ENCODE measurements at places on chromosomes 16 and 17. TPM values are rescaled to one million over a fixed set of nuclear protein-coding genes. Genes with fewer than 3 reads are reported as not detected.

DNA sequence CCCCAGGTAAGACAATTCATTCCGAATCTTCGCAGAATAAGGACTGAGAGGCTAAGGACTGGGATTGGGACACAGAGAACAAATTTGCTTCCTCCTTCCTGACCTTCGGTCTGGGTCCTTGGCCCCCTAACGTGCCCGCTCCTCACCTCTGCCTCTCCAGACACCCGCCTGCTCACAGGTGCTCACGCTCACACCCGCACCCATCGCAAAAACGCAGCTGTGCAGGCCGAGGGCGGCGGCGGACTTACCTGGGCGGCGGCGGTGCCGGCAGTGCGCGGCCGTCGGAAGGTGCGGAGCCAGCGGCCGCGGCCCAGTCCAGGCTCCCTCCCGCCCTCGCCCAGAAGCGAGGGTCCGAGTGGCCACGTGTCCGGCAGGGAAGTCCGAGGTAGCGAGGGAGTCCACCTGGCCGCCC lies 7.1 kb upstream of the HOXB9 start:
- H3K4me1 ChIP-seq: peaks cover 25% of the 10 kb centered on the region
- DNase-seq: no peak
- H3K27me3 ChIP-seq: peaks cover 95% of the 10 kb centered on the region
- no peak overlapping the region for H3K27ac ChIP-seq

DNA sequence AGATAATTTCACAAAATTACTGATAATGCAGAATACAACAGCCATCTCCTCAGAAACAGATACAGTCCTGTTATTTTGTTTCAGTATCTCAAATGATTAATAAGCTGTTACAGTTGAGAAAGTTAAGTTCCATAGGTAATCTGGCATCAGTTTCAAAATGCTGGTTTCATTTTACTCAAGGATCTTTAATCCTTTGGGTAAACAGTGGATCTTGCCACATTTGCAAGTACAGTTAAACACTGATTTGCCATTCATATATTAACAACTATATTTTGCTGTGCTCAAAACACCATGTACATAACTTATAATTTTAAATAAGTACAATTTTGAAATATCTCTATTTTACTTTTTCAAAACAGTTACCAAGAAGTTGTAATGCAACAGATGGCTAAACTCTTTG lies 31.2 kb downstream of the RPGRIP1L start:
- H3K4me1 ChIP-seq: no peaks in the 10 kb centered on the region
- H3K27ac ChIP-seq: no peak overlapping the region
- peaks cover 2% of the 10 kb centered on the region for H3K36me3 ChIP-seq

DNA sequence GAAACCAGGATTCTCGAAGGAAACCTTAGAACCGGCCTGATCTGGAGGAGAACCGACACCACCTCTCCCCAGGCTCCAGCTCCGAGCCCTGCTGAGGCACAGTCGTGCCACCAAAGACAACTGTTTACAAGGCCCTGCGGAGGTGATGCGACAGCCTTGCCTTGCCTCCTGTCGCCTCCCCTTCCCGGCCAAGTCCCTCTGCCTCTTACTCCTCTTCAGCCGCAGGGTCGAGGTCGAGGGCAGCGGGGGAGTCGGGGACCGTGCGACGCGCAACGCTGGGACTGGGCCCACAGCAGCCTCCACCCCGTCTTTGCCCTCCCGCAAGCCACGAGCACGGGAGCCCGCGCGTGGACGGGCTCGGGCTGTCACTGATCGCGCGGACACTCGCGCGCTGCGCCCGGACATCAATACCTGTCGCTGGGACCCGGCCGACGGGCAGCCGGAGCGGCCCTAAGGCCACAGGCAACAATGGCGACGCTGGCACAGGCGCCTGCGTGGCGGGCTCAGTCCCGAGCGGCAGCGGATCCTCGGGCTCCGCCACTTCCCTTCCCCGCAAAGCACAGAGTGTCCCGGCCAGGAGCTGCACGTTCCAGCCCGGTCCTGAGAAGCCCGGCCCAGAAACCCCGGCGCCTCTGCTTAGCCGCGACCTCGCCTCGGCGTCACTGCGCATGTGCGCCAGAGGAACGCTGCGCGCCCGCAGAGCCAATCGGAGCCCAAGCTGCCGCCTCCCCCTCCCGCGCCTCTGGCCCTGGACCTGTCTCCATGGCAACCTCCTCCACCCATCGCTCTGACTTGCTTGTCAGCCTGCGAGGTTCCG lies at the start of gene ZNF287:
Gene ZNF287, minus strand, starts transcription at position 664 of the 817 bp plus-strand sequence. CDS start 1,473 bp downstream, outside the sequence.
- peak; percentile 90 for DNase-seq
- peaks cover 19% of the 10 kb centered on the region for H3K4me1 ChIP-seq
- H3K36me3 ChIP-seq: peaks cover 13% of the 10 kb centered on the region
- H3K27ac ChIP-seq: no peak within 1 kb of the TSS
- peaks cover 2% of the 10 kb centered on the region for H3K27me3 ChIP-seq
- peak within 1 kb of the TSS; percentile 81 for H3K4me3 ChIP-seq

GRCh38 chr17:14336418-14336817 lies 35.5 kb downstream of the HS3ST3B1 start:
- H3K27ac ChIP-seq: no peak overlapping the region
- H3K4me3 ChIP-seq: no peak overlapping the region
- H3K36me3 ChIP-seq: peaks cover 15% of the 10 kb centered on the region
- DNase-seq: no peak

- H3K4me1 ChIP-seq: no peaks in the 10 kb centered on the region
- no peak overlapping the region for H3K27ac ChIP-seq
- H3K4me3 ChIP-seq: no peak overlapping the region
- DNase-seq: no peak
- H3K27me3 ChIP-seq: no peaks in the 10 kb centered on the region
Observed at GRCh38 chr16:60776281-60776680, 1260.0 kb downstream of the CDH8 start.

DNA sequence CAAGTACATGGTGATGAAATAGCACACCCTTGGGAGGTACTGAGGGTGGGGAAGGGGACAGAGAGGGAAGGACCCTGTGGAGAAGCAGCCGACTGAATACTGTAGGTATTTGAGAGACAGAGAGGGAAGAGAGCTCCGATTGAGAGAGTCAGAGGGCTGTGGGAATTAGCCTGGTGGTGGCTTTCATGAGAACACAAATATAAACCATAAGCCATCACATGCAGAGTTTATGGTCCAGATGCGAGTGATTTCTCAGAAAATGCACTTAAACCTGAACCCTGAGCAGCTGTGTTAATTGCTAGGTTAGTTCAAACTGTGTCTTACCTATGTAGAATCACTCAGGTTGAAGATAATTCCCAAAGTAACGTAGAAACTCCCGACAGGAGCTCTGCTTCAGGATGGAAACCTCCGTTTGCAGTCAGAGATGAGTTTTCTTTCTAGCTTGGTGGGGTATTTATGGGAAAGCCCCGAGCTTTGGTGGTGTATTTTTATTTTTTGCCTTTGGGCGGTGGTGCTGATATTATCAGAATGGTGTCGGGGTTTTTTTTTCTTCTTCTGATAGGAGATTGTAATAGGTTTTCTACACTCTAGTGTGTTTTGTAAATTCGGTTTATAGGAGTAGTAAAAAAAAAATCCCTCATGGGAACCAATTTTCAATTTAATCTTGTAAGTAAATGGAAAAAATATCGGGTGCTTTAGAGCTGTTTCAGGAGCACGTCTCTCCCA lies 184.9 kb upstream of the CACNG5 start:
- DNase-seq: no peak
- H3K27me3 ChIP-seq: no peaks in the 10 kb centered on the region
- H3K4me1 ChIP-seq: peaks cover 41% of the 10 kb centered on the region
- no peak overlapping the region for H3K27ac ChIP-seq
- peaks cover 49% of the 10 kb centered on the region for H3K36me3 ChIP-seq

GRCh38 chr16:13743571-13743970 lies 176.4 kb upstream of the ERCC4 start:
- H3K4me1 ChIP-seq: no peaks in the 10 kb centered on the region
- no peak overlapping the region for H3K4me3 ChIP-seq
- no peak for DNase-seq
- no peaks in the 10 kb centered on the region for H3K36me3 ChIP-seq
- H3K27me3 ChIP-seq: no peaks in the 10 kb centered on the region
- no peak overlapping the region for H3K27ac ChIP-seq

DNA sequence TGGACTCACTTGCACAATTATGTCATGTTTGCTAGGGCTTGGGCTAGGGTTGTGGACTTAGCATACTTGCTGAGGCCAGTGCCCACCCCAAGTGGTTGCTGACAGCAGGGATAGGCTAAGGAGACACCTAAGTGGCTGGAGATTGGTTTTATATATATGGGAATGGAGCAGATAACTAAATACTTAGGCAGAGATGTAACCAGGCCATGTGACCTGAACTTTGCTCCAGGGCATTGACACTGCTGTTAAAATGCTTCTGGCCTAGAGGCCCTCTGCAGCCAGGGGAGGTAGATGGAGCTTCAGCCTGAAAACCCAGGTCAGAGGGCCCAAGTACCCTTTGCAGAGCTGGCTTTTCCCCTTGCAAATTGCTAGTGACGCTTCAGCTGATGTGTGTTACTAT lies 1.4 kb upstream of the ITGB3 start:
- H3K4me3 ChIP-seq: no peak overlapping the region
- H3K27me3 ChIP-seq: peaks cover 60% of the 10 kb centered on the region
- H3K27ac ChIP-seq: no peak overlapping the region
- peaks cover 25% of the 10 kb centered on the region for H3K4me1 ChIP-seq
- no peaks in the 10 kb centered on the region for H3K36me3 ChIP-seq

DNA sequence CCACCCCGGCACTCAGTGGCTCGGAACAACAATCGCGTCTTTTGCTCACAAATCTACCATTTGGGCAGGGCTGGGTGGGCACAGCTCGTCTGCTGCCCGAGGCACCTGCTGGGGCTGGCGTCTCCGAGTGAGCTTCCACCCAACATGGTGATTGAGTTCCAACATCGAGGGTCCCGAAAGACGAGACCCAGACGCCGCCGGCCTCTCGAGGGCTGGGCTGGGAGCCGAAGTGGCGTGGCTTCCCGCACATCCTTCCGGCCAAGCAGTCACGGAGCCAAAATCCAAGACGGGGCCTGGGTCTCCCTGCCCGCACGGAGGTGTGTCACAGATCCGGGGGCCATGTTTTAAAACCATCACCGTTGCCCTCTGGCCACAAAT lies 7.5 kb upstream of the ZFPM1 start:
- no peaks in the 10 kb centered on the region for H3K36me3 ChIP-seq
- no peak for DNase-seq
- H3K27me3 ChIP-seq: peaks cover 2% of the 10 kb centered on the region

- no peak for DNase-seq
- H3K36me3 ChIP-seq: no peaks in the 10 kb centered on the region
- H3K4me3 ChIP-seq: no peak overlapping the region
- H3K27me3 ChIP-seq: peaks cover 7% of the 10 kb centered on the region
- peaks cover 17% of the 10 kb centered on the region for H3K4me1 ChIP-seq
Observed at GRCh38 chr17:57906910-57907309, 48.3 kb downstream of the CUEDC1 start.

GRCh38 chr17:12256380-12256995 lies 235.8 kb downstream of the MAP2K4 start:
- no peak overlapping the region for H3K4me3 ChIP-seq
- no peak overlapping the region for H3K27ac ChIP-seq
- no peaks in the 10 kb centered on the region for H3K27me3 ChIP-seq
- DNase-seq: no peak
- H3K36me3 ChIP-seq: no peaks in the 10 kb centered on the region

DNA sequence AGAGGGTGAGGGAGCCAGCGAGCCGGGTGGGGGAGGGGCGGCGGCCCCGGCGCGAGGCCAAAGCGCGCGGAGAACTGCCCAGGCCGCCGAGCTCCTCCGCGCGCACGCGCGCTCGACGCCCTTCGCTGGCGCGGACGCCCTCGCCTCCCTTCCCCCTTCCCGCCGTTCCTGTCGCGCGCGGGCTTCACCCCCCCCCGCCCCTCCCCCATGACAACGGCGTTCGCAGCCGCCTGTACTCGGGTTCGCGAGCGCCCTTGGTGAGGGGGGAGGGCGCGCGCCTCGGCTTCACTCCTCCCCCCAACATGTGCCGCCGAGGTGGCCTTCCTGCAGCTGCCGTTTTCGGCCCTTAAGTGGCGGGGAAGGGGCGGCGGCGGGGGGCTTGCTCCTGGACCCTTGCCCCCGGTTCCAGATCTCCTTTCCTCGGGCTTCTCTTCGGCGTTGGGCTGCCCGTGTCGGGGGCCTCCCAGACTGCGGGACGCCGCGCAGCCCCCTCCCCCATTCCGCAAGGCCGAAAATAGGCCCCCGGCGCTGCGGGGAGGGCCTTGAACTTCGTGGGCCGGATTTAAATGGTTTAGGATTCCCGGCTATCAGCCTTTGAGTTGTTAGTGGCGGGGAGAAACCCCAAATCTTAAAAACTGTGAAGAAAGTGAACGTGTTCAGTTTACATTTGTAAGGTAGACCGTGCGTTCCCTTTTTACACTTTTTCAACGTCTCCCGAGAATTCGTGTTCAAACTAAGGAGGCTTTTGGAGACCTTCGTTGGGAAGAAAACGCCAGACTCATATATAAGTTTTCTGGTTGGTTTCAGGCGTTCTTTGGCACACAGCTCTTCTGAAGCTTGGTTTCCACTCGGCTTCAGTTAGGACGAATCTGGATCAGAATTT lies 653 bp downstream of the SRRM2 start:
- no peaks in the 10 kb centered on the region for H3K27me3 ChIP-seq
- H3K4me3 ChIP-seq: peak overlapping the region; percentile 81
- H3K27ac ChIP-seq: peak overlapping the region; percentile 99
- H3K36me3 ChIP-seq: peaks cover 68% of the 10 kb centered on the region
- peak; percentile 77 for DNase-seq

- H3K4me3 ChIP-seq: no peak overlapping the region
- H3K4me1 ChIP-seq: no peaks in the 10 kb centered on the region
- no peak overlapping the region for H3K27ac ChIP-seq
- no peaks in the 10 kb centered on the region for H3K36me3 ChIP-seq
Observed at GRCh38 chr16:13306161-13306995, 405.0 kb downstream of the SHISA9 start.

DNA sequence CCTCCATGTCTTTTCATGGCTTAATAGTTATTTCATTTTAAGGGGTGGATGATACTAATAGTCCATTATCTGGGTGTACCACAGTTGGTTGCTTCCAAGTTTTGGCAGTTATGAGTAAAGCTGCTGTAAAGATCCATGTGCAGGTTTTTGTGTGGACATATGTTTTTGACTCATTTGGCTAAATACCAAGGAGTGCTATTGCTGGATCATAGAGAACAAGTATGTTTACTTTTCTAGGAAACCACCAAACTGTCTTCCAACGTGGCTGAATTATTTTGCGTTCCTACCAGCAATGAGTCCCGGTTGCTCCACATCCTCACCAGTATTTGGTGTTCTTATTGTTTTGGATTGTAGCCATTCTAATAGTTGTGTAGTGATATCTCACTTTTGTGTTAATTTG lies 181.9 kb downstream of the SPECC1 start:
- no peaks in the 10 kb centered on the region for H3K36me3 ChIP-seq
- peaks cover 3% of the 10 kb centered on the region for H3K4me1 ChIP-seq
- H3K4me3 ChIP-seq: no peak overlapping the region
- H3K27ac ChIP-seq: no peak overlapping the region

SLC52A1 gene
- 0.65 TPM for total RNA-seq

SLC35G6 gene
- not detected for total RNA-seq

GRIN2C gene
- total RNA-seq: 0.45 TPM

FAM171A2 gene
- total RNA-seq: 0.10 TPM

CD300H gene
- total RNA-seq: not detected

PABPN1L gene
- not detected for total RNA-seq

NKD1 gene
- total RNA-seq: 0.95 TPM

Data from activated CD4-positive, alpha-beta memory T cell treated with anti-CD3 and anti-CD28 coated beads, Interleukin-2, amount 10 ng/mL, durations not matched to agents 7 days and 5 days (primary cell).